ENCODE measurements at places on chromosomes 6 and 20.

- no peak for DNase-seq
Observed at GRCh38 chr6:155510879-155511278, 55.2 kb upstream of the NOX3 start.

DNA sequence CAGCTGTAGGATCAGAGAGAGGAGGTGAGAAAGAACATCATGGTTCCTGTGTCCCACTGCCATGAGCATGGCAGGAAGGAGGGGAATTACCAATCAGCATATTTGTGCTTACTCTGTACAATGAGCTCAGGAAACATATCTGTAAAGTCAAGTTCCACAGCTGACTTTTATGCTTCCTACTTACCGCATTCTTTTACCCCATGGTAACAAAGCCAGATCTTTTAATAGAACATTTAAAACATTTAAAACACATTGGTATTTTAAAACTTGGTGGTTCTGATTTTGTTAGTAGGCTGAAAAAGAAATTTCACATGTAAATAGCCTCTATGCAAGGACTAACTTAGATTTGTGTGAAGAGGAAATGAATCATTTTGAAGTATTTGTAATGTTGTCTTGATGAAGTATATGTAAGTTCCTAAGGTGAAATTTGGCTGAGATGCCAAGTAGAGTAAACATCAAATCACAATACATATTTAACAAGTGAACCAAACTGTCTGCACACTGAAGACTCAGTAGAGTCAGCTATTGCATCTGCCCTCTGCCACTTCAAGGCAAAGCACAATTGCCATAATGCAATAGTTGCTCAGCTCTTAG, 114.7 kb downstream of the GJA10 start:
- peak; percentile 84 for DNase-seq

DNA sequence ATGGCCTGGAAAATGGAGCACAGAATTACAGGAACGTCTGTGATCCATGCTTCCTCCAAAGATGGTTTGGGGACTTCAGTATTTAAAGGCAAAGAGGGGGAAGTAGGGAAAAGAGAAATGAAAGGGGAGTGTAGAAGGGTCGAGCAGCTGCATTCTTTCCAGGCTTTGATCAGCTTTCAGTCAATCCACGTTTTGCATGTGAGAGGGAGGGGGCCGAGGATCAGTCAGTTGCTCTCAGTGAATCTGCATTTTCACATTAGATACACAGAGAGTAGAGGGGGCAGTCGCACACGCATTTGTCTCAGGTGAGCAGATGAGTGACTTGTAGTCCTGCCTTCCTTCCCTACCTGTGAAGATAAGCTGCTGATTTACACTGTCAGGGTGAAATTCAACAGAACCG, 78.8 kb downstream of the FOXF2 start:
- DNase-seq: no peak

GRCh38 chr20:58941471-58941870, 39.6 kb upstream of the NELFCD start:
- DNase-seq: no peak

GRCh38 chr6:44388135-44388487, 605 bp downstream of the CDC5L start:
- no peak for DNase-seq

GRCh38 chr20:34689486-34689885, 12.6 kb upstream of the PIGU start:
- peak; percentile 61 for DNase-seq

DNA sequence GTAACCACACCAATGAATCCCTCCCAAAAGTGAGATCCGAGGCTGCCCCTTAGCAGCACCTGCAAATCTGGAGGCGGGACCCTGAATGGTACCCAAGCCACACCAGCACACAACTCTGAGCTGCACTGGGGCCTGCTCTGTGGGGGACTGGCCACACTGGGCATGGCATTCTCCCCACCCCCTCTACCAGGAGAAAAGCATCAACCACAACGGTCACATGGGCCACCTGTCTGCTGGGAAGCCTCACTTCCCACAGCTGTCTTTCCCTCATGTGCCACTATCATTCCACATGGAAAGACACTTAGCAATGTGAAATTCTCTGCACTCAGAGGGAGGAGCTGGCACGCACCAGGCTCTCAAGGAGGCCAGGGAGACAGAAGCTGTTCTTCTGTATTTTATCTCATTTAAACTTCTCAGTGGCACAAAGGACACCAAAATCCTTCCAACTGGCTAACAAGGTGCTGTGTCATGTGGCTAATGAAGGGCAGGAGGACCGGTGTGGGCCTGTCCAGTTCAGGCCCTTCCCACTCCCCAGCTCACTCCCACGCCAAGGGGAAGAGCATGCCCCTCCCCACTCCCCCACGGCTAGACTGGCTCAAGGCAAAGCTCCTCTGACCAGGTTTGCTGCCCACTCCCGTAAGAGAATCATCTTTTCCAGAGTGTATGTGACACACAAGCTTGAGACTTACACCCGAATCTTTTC, 19.0 kb downstream of the YTHDF1 start:
- DNase-seq: no peak

DNA sequence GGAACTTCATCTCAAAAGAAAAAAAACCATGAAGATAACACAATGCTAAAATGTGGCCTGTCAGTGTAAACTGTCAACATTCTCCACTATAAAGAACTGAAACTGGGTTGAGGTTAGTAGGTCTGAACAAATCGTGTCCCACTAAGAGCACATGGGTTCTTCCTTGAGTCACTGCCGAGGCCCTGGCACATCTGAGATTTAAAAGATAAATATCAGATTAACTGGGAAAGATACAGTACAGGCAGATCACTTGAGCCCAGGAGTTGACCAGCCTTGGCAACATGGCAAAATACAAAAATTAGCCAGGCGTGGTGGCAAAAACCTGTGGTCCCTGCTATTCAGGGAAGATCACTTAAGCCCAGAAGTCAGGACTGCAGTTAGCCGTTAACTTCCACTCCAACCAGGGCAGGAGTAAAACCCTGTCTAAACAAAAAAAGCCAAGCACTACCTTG, 5.6 kb downstream of the EEF1A1 start:
- DNase-seq: no peak

DNA sequence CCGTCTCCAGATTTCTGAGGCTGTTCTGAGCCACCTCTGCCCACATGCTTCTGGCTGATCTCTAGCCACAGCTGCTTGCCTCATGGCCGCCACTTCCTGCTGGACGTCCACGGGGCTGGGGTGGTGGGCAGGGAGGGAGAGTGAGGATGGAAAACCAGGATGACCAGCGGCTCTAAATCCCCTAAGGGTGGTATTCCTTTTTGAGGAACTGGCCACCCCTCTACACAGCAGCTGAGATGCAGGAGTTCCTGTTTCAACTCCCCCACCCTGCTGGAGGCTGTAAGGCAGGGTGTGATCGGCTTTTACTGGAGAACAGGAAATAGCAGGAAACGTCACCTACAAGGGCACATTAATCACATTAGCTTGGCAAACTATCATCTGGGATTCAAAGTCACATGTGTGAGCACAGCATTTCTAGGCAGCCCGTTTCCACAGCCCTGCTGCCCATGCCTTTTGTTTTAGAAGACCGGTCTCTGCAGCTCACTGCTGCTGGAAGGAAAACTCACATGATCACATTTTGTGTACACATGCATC, 181.6 kb upstream of the ECI2 start:
- DNase-seq: peak; percentile 70

DNA sequence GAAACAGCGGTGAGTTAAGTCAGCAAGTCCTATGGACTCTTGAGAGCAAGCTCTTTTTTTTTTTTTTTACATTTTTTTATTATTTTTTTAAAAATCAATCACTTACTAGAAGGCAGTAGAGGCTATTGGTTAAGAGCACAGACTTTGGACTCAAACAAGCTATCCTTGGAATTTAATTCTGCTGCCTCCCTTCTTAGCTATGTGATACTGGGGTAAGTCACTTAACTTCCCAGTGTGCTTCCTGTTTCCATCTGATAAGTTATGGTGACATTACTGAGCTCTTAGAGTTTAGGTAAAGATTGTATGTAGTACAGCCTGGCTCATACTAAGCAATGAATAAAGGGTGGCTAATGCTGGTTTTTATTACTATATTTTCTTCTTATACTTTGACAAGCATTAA, 770.5 kb upstream of the FLRT3 start:
- DNase-seq: no peak

GRCh38 chr6:159809149-159809548, 9.1 kb downstream of the PNLDC1 start:
- DNase-seq: no peak

DNA sequence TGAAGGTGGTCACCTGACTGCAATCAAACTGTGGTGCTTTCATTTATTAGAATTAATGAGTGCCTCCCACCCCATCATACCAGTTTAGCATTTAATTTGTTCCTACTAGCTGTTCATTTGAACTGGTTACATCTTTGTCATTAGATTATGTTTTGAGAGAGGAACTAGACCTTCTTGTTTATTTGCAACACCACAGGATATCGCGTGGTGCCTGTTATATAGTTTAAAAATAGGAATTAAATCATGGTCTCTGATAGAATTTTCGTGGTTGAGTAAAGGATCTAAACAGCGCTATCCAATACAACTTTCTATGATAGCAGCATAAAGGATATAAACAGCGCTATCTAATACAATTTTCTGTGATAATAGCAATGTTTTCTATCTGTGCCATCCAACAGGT, 2.8 kb downstream of the RPRD1B start:
- DNase-seq: no peak

DNA sequence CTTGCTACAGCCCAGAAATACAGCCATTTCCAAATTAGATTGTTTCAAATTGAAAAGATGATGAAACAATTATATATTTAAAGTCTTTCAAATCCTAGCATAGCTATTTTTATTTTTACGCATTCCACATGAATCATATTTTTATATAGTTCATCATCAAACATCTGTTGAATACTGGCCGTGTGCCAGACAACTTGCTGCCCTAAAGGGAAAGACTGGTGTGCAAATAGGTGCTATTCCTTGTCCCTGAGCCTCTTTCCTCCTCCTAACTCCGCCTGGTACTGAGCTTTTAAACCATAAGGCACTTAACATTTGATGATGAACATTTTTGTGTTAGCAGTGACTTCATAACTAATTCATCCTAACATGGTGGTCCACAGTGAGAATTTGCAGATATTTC, 18.7 kb upstream of the PLCG1 start:
- peak; percentile 49 for DNase-seq

GRCh38 chr6:111573892-111574797, 31.5 kb downstream of the TRAF3IP2 start:
- DNase-seq: peak; percentile 97

GRCh38 chr6:167240034-167240541, 51.0 kb upstream of the UNC93A start:
- DNase-seq: no peak

- peak; percentile 79 for DNase-seq
Observed at GRCh38 chr20:17533396-17533795, 2.2 kb upstream of the BFSP1 start.

- peak; percentile 7 for DNase-seq
Observed at GRCh38 chr6:132527791-132528190, 10.3 kb upstream of the TAAR9 start.

- DNase-seq: peak; percentile 57
Observed at GRCh38 chr20:17505636-17506517, 25.3 kb downstream of the BFSP1 start.

GRCh38 chr6:95819939-95820338, 195.8 kb upstream of the FUT9 start:
- DNase-seq: no peak

- DNase-seq: no peak
Observed at GRCh38 chr20:21511850-21512633, 1.8 kb downstream of the NKX2-2 start.

GRCh38 chr20:1883986-1884385, 11.2 kb upstream of the SIRPA start:
- no peak for DNase-seq

GRCh38 chr20:31581391-31581790, 23.7 kb upstream of the ID1 start:
- DNase-seq: no peak
